ENCODE measurements at places on chromosomes 3 and 15.

DNA sequence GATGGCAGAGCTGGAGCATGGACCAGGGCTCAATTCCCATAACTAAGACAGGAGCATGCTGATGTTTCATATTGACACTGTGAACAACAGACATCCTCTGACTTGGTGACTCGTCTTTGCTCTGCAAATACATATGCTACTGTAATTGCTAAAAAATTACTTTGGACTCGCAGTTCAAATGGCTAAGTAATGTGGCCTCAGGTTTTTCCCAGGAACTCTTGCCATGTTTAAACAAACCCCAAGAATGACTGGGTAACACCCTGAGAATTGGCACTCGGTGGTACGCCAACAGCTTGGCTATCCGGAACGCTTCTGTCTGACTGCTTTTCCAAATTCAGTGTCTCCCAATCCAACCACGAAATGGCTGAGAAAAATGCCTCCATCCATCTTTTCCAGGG lies 456.7 kb upstream of the THBS1 start:
- no peak for DNase-seq

- DNase-seq, result no peak
These were observed 607.5 kb upstream of the BCHE start for GRCh38 chr3:166444756-166445155.

GRCh38 chr3:184968115-184968514 lies 156.1 kb downstream of the VPS8 start:
- no peak for DNase-seq

- no peak for DNase-seq
These were observed 9.4 kb downstream of the GPR156 start for GRCh38 chr3:120275618-120276017.

- DNase-seq, result peak; percentile 77
These were observed at the start of gene ACY1 for GRCh38 chr3:51982838-51983577. Gene ACY1, plus strand, starts transcription at chr3:51983535. Its CDS starts 530 bp downstream, at chr3:51984065.

GRCh38 chr3:2976796-2977195 lies 133.4 kb downstream of the IL5RA start:
- no peak for DNase-seq

DNA sequence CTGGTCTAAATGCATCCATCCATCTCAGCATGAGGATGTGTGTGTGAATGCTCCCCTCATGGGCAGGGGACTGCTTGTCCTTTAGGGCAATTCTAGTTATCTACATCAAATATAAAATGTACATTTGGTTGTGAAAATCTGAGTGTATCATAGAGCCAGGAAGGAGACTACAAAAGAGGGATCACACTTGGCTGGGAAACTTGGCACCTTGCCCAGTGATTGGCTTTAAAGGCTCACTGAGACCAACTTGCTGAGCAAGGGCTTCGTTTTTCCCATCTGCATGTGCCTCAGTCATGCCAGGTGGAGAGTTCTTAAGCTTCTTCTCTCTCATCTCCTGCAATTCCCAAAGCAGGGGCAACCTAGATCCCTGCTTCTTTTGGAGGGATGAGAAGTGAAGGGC lies 5.2 kb downstream of the CAPN3 start:
- DNase-seq, result no peak

DNA sequence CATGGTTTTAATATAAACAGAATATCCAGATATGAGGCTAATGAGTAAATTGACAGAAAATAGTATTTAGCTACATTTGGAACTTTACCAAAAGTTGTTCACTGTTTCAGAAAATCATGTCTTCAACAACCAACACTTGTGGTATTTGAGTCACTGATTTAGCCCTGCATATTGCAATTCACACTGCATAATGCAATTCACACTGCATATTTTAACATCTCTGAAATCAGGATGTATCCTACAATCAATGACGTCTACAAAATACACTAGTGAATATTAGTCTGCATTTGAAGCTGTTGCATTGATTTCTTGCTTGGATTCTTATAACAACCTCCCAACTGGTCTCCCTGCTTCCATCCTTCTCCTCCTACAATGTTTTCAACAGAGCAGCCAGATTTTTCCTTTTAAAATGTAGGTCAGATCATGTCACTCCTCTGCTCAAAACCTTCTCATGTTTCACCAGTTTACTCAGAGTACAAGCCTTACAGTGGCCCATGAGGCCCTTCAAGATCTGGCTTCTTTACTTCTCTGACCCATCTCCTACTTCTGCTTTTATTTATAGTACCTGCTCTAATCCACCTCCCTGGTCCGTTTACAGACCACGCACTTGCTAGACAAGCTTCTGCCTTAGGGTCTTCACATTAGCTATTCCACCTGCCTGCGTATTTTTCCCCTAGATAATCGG lies 11.4 kb upstream of the RAB11A start:
- no peak for DNase-seq

- DNase-seq, result no peak
These were observed 7.7 kb downstream of the POU1F1 start for GRCh38 chr3:87268646-87269211.

- no peak for DNase-seq
These were observed 602.4 kb downstream of the UNC13C start for GRCh38 chr15:54580643-54581042.

GRCh38 chr15:66961407-66961884 lies 104.0 kb upstream of the SMAD3 start:
- DNase-seq, result no peak

DNA sequence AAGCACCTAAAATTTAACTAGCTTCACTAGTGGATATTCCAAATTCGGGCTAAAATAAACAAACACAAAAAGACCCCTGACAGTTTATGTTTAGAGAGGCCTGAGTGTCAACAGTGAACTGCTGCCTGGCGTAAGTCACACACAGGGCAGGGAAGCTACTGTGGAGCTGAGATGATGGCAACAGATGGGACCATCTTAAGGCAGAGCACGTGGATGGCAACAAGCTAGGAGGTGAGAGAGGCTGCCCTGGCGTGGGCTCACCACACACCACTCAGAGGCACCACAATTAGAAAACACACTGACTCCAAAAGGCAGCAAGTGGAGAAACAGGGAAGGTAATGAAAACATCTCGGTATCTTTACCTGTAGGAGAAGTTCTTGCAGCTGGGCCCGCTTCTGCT lies 93.3 kb downstream of the ATP1B3 start:
- no peak for DNase-seq

DNA sequence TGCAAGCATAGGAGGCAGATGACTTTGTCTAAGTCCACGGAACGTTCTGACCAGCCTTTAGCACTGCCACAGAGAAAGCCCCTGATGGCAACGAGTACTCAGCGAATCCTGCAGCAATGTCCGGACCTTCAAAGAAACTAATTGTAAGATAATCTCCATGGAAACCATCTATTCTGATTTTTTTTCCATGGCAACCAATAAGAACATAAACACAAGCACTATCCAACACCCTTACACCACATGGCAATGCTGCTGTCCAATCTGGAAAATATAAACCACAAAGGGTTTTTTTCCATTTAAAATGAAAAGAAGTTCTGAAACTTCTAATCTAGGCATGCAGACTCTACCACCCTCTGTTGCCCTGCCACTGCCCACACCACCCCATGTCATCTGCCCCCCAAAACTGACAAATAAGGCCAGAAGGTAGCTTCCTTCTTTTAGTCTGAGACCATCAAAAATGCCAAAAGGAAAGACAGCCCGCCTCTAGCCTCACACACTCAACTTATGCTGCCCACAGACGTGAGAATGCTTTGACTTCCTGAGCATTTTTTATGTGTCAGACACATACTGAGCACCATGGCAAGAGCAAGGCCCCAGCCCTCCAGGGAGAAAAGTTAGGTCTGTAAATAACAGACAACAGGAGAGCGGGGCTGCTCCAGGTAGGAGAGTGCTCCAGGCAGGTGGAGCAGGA lies 44.5 kb downstream of the POC1A start:
- no peak for DNase-seq

- DNase-seq, result no peak
These were observed 38.1 kb upstream of the XIRP1 start for GRCh38 chr3:39230453-39230852.

GRCh38 chr3:53694666-53695323 lies 151.4 kb downstream of the CHDH start:
- DNase-seq, result no peak

- no peak for DNase-seq
These were observed 836.2 kb downstream of the AGBL1 start for GRCh38 chr15:86915811-86916331.

DNA sequence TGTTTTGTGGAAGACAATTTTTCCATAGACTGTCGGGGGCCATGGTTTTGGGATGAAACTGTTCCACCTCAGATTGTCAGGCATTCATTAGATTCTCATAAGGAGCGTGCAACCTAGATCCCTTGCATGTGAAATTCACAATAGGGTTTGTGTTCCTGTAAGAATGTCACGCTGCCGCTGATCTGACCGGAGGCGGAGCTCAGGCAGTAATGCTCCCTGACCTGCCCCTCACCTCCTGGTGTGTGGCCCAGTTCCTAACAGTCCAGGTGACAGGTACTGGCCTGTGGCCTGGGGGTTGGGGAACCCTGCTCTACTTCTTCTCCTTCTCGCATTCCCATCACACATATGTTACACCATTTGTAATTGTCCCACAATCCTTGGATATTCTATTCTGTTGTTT lies 11.0 kb downstream of the CHRNA7 start:
- no peak for DNase-seq

DNA sequence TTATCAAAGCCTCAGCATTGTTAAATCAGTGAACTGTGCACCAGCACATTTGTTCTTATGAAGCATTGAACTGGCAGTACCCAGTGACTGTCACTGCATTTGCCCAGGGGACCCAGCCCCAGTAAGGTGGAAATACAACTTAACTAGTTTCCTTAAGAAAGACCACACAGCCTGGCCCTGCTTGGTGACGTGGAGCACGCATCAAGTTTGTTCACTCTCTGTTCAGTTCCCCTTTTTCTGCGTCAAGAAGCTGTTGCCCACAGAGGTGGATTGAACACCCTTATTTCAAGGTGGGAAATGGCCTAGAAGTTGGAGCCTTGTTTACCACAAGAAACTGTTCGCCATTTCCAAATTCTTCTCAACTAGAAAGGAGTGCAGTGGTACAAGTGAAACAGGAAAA lies 69.9 kb upstream of the AGBL1 start:
- DNase-seq, result no peak
